ENCODE measurements at places on chromosomes 16 and 17.

GRCh38 chr17:58376472-58377000, 24.5 kb upstream of the SUPT4H1 start:
- no peak for DNase-seq

- no peak for DNase-seq
These were observed 4.6 kb downstream of the COL1A1 start for GRCh38 chr17:50196826-50197225.

- DNase-seq, result no peak
These were observed 444.7 kb downstream of the HS3ST3B1 start for GRCh38 chr17:14745541-14745940.

DNA sequence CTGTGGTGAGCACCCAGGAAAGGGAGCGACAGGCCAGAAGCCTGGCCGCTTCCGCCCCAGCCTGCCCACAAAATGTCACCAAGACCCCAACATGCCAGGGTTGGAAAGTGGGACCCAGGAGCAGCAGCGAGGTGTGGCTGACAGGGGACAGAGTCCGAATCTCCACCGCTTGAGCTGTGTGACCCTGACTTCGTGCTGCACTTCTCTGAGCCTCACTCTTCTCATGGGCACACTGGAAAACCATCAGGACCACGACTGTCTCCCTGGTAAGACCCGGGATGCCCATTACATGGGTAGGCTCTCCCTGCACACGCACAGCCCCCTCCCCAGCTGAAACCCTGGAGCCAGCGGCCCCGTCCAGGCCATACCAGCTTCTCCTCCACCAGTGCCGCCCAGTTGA, 34.9 kb downstream of the PPL start:
- DNase-seq, result no peak

DNA sequence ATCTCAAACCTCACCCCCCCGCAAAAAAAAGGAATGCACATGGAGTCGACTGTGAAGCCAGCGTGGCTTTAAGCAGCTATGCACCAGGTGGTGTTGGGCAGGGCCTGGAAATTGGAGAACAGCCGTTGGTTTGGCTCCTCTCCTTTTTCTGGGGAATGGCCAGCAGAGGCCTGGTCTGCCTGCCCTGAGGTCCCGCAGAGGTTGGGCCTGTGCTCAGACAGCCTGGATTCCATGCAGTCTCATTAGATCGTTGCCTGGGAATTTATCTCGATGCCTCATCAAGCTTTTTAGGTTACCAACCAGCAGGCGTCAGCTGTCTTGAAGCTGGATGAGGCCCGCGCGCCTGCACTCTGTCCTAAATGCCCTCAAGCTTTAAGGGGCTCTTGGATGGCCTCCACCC, 9.8 kb downstream of the SLC12A3 start:
- no peak for DNase-seq

GRCh38 chr16:12470311-12471229, 333.1 kb downstream of the CPPED1 start:
- no peak for DNase-seq

- no peak for DNase-seq
These were observed 314.8 kb downstream of the XYLT1 start for GRCh38 chr16:17155936-17156335.

DNA sequence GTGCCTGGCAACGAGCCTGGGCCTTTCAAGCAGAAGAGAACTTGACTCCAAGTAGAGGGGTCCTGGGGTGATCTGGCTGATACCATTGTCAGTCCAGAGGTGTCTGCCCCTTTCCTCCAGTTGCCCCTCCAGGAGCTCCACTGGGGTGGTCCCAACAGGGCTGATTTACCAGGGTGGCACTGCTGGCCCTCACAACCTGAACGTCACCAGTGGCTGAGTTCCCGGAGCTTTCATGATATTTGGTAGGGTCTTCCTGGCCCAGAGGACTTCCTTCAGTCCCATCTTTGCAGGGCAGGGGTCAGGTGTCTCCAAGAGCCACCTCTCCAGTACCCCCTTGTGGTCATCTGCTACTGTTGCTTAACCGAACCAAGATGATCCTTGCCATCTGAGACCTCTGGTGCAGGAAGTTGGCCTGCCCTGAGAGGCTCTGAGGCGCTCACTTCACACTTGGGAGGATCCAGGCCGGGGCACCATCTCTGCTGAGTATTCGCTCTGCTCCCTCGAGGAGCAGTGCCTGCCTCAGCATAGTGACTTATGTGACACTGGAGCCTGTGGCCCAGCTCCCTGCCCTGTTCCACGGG, 3.5 kb downstream of the LIMD2 start:
- peak; percentile 27 for DNase-seq

DNA sequence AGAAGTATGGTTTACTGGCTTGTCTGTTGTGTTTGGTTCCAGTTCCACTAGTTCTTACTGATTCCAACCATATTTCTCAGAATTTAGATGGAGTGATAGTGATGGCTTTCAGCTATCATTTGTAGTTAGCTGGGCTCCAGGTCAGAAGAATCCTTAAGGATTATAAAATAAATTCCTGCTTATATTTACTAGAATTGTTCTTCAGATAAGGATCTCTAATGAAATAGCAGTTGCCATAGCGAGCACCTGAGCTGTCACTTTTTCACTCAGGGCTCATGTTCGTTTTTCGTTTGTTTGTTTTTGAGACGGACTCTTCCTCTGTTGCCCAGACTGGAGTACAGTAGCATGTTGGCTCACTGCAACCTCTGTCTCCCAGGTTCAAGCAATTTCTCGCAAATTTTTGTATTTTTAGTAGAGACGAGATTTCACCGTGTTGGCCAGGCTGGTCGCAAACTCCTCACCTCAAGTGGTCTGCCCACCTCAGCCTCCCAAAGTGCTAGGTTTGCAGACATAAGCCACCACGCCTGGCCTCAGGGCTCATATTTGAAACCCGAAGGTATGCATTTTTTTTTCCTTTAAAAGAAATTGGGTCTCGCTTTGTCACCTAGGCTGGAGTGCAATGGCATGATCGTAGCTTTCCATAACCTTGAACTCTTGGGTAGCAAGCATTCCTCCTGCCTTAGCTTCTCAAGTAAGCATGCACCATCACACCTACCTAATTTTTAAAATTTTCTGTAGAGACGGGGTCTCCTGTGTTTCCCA, 42.9 kb downstream of the PAFAH1B1 start:
- no peak for DNase-seq
